ENCODE measurements at places on chromosomes 7 and 10.
A peak's percentile ranks its signal among the peaks of the same experiment; 100 is the strongest.

DNA sequence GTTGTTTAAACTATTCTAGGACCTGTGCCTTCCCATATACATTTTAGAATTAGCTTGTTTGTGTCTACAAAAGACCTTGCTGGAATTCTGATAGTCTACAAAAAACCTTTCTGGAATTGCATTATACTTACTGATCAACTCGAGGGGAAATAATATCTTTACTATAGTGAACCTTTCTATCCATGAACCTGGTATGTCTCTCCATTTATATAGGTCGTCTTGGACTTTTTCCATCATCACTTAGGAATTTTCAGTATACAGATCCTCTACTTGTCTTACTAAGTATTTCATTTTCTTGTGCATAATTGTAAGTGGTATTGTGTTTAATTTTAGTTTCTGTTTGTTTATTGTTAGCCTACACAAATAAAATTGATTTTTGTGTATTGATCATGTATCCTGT, 101.1 kb downstream of the WDFY4 start:
- DNase-seq = no peak

- DNase-seq = no peak
These were observed 52.0 kb downstream of the JAKMIP3 start for GRCh38 chr10:132117636-132118190.

GRCh38 chr10:15088428-15089261, at the start of gene ACBD7:
Gene ACBD7, minus strand, starts transcription at chr10:15088776. Its CDS starts 48 bp downstream, at chr10:15088728.
- DNase-seq = peak; percentile 24

DNA sequence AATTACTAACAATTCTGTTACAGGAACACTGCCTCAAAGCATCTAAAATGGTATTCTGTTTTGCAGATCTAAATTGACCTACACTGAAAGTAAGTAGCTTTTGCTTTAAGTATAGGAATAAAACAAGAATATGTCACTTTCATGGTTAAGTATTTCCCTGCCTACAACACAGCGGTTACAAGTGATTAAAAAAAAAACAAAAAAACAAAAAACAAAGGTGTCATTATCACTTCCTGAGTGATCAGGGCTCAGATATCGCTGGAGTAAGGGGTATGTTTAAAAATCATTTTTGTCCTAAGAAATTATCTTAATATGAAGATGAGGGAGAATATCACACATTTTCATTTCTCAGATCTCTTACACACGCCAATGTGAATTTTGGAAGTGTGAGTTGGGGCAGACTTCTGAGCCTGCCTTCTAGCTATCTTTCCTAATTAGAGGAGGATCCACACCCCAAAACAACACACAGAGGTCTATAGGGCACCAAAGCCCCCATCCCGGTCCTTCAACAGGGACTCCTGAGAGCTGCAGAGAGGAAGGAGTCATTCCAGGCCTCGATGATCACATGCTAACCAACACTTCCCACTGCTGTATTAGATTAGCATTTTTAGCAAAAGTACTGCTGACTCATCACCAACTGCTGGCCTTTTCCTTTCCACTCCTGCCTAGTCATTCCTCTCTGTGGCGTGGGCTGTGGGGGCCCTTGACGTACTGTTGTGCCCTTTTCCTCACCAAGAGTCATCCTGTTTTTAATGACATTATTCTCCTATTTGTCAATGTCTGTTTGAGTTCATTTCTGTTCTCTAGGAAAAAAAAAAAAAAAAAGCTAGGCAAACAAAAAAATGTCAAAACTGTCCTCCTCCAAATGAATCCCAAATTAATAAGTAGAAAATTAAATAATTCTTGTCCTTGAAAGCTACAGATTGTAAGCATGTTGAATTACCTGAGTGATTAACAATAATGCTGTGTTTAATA, 31.2 kb downstream of the PRTFDC1 start:
- DNase-seq = no peak

GRCh38 chr10:43044961-43045621, 31.8 kb upstream of the RET start:
- DNase-seq = no peak

- DNase-seq = no peak
These were observed 72.8 kb downstream of the TSPAN12 start for GRCh38 chr7:120785095-120785494.

DNA sequence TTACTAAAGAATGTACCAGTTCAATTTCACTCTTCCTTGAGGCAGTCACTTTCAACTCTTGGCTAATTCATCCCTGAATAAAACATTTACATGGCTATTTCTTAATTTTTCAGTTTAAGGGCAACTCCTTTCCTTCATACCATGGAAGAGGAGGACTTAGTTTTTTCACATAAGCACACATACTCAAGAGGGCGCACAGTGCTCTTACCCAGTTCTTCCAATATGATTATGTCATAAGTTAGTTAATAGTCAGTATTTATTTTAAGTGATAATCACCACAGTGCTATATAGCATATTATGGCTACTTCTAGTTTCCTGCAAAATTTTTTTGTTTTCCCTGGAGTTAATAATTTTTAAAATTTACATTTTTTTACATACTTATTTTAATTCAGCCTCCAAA, 58.6 kb downstream of the SND1 start:
- DNase-seq = no peak

- DNase-seq = no peak
These were observed at the start of gene FGL2 for GRCh38 chr7:77199013-77199966. Gene FGL2, minus strand, starts transcription at chr7:77199819. Its CDS starts 26 bp downstream, at chr7:77199793.

- no peak for DNase-seq
These were observed 255.7 kb upstream of the LRRN3 start for GRCh38 chr7:110835218-110835617.

DNA sequence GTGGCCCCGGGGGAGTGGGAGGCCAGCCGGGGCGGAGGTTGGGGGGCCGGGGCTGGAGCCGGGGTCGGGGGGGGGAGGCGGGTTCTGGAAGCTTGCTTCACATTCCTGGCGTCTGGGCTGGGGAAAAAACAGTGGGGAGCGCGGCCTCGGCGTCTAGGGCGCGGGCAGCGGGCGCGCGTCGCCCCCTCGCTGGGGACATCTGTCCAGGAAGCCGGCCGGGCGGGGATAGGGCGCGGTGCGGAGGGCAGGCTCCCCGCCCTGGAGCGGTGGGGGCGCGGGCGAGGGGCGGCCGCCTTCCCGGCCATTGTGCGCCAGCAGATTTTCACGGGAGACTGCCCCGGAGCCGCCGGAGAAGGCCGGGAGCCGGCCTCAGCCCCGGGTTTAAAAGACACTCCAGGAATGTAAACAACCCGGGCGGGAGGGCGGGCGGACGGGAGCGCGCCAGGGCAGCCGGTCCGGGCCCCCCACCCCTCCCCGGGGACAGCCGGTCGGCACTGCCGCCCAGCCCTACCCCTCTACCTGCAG, 1.4 kb downstream of the ZMIZ1 start:
- no peak for DNase-seq

DNA sequence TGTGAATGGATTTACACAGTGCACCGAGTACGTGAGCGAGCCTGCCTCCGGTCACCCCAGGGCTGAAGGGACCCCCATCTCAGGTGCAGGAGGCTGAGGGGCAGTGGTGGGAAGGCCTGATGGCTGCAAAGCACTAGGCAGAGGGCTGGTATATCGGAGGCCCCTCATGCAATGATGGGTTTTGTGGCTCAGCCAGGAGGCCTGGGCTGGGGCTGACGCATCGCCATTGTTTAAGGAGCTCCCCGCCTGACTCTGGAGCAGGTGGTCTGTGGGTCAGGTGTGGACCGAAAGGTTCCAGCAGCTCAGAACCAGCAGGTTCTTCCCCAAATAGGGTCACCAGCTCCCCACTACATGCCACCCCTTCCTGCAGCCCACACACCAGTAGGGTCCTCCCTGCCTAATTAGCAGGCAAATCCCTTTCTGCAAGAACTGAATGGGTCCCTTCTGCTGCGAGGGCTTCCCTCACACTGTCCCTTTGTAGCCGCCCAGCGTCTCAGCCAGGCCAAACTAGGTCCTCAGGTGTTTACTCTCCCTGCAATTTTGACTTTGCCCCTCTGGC, 33.0 kb downstream of the OAT start:
- no peak for DNase-seq

DNA sequence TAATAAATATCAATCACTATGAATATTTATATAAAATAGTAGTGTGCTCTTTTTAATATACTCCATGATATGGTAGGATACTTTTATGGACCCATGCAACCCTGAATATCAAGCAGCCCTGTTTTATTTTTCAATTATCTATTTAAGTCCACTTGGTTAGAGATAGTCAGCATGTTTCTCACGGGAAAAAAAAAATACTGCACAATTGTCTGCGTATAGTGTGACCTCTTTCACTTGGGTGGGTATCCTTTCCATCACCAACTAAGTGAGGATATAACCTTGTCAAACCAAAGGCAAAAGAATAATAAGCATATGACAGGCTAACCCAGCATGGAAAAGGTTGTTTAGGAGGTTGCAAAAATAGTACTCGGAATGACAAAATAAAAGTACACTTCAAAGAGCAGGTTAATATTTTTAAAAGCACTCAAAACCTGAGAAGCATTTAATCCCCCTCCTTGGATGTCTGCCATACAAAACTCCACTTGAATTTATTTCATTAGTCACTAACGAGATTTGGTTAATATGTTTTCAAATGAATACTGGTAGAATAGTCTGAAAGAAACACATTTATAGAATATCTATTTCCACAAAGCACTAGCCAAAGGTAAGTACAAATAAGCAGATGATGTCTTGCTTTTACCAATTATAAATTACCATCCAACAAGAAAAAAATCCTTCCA, 76.5 kb downstream of the IMMP2L start:
- no peak for DNase-seq

DNA sequence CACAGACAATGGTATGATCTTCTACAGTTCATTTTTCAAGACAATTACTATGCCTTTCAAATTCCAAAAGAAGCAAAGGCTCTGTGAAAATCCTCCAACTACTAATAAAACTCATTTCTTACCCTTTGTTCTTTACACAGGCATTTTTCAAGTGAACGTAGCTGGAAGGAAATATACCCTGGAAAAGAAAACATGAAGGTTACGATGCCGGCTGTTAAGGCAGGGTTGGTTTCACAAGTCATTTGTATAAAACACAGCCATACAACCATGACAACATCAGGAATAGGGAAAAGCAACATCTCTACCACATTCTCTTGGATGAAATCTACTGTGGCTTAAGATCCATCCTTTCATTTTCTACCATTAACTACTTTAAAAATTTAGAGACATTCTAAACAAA, 207.9 kb downstream of the DOCK4 start:
- no peak for DNase-seq

GRCh38 chr10:55098452-55098851, 297.4 kb upstream of the PCDH15 start:
- DNase-seq = no peak

DNA sequence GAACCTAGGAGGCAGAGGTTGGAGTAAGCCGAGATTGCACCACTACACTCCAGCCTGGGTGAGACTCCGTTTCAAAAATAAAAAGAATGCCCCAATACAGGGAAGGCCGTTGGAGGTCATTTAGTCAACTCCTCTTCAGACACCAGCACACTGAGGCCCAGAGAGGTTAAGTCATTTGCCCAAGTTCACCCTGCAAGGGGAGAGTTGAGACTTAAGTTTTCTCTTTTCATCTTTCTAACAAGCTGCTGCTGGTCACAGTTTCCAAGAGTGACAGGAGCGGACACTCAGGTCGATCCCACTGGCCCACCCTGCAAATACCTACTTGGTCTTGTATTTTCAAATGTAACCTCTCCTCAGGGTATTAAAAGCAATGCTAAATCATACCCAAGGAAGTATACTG, 30.4 kb upstream of the VCL start:
- no peak for DNase-seq

DNA sequence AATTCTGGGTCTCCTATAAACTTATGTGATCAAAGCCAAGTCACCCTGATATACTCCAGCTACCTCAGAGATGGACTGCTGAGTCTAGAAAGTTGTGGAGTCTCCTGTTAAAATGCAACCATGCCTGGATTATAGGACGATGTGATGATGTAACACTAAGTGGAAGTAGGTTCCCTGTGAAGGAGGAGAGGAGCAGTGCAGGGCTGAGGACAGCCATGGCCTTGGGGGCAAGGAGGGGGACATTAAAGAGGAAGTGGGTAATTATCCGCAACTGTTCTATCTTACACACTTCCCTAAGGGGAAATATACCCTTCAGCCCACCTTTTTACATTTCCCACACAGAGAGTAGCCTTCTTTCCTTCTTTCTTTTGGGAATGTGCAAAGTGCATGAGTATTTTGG, 63.8 kb downstream of the MTPN start:
- DNase-seq = no peak

- DNase-seq = peak; percentile 27
These were observed 604.9 kb downstream of the LRMDA start for GRCh38 chr10:76036111-76036940.

DNA sequence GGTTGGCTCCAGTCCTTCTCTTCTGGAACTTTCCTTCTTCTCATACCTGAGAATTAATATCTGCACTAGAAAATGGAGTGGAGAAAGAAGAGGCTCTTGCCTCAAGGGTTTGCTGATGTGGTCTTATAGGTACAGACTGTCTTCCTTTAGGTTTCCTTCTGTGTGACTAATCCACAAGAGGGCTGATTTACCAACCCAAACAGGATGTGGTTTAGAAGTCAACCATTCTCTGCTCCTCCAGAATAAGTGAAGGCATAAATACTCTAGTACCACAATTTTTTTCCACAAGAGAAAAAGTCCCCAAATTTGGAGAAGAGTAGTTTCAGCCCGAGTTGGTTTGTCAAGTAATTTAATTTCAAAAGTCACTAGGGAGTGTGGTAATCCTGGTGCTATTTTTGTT, 85.8 kb downstream of the NRP1 start:
- DNase-seq = no peak

DNA sequence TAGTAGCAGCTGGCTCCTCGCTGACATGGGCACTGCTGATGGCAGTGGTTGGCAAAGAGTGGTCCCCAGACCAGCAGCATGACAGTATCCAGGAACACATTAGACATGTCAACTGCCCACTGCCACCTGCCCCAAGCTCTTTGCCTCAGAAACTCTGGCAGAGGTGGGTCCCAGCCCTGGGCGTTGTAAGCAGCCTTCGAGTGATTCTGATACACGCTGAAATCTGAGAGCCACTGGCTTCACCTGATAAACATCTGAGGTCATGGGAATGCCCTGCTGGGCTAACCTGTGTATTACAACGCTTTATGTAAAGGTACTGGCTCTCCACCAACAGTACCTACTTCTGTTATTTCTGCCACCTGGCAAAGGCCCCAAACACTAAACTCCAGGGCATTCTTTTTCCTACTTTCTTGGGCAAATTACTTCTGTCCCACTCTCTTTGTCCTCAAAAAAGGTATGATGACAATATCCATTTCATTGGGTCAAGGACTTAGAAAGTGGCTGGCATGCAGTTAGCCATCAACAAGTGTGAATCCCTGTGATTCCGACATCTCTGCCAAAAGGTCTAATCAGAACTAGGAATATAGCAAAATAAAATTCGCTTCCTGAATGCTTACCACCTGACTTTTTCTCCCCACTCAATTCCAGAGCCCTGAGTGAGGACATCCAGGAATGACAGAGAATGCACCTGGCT, 9.2 kb downstream of the SGMS1 start:
- no peak for DNase-seq

DNA sequence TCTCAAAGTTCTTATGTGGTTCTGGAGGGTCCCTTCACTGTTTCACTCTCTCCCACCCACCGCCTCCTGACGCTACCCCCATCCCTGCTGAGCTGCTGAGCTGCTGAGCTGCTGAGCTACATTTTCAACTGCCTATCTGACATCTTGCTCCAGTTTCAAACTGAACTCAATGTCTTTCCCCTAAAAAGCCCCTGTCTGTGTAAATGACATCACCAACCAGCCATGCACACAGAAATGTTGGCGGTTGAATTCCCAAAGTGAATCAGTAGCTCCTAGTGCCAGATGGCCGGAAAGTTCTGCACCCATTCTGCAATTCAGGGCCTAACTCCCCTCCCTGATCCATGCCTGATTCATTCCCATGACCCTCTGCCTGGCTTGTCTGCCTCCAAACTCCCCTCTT, 71.2 kb downstream of the WNT2 start:
- no peak for DNase-seq

GRCh38 chr7:102425639-102426267, 7.6 kb upstream of the ORAI2 start:
- peak; percentile 45 for DNase-seq
